ENCODE measurements at places on chromosomes 1 and 21.

- DNase-seq = no peak
Observed at GRCh38 chr1:46646844-46647243, 21.3 kb downstream of the ATPAF1 start.

DNA sequence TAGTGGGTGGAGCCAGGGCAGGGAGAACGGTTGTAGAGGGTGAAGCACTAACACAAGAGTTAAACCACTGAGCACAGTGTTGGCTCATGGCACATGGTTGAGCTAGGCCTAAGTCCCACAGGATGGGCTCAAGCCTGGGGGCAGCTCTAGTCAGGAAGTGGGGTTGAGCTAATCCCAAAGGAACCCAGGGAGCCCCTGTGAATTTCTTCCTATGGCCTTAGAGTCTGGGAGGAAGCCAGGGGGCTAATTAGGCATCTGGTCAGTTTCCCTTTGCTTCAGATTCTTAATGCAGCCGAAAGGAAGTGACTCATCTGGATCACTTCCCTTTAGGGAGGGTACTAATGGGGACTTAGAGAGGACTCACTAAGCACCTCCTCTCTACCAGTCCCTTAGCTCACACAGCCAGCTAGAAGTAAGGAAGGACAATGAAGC lies 10.1 kb downstream of the CFAP45 start:
- no peak for DNase-seq

GRCh38 chr1:156834322-156834721 lies 17.7 kb upstream of the SH2D2A start:
- DNase-seq = no peak

DNA sequence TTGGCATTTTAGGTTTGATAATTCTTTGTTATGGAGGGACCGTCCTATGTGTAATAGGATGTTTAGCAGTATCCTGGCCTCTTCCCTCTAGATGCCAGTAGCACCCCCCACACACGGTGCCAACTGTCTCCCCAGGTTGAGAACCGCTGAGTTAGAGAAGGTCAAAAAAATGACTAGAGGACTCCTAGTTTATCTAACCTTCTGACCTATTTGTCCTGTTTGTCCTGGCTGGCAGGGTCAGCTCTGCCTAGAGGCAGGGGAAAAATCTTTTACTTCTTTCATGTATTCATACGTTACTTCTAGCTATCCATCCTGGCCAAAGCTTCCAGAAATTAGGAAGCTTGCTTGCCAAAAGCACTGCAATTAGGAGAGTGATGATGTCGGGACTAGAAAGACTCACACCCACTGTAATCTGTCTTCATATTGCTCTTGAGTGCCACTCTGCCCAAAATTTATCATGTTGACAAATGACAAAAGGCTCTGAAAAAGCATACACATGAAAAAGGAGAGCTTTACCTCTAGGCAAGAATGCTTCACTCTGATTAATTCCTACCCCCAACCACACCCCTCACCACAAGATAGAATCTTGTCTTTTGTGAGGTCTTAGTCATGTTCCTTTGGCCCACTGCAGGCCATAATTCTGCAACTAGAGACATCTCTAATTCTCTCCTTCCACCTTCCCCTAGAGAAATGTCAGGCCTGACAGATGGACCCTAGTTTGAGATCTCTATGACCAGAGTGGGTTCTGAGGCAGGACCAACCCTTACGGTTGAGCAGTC lies 14.4 kb upstream of the AKR1A1 start:
- no peak for DNase-seq

- no peak for DNase-seq
Observed at GRCh38 chr1:112840631-112841624, 115.1 kb downstream of the SLC16A1 start.

- no peak for DNase-seq
Observed at GRCh38 chr1:153553830-153554541, 4.9 kb upstream of the S100A3 start.

GRCh38 chr1:147167365-147167764 lies 4.9 kb downstream of the PRKAB2 start:
- DNase-seq = no peak

DNA sequence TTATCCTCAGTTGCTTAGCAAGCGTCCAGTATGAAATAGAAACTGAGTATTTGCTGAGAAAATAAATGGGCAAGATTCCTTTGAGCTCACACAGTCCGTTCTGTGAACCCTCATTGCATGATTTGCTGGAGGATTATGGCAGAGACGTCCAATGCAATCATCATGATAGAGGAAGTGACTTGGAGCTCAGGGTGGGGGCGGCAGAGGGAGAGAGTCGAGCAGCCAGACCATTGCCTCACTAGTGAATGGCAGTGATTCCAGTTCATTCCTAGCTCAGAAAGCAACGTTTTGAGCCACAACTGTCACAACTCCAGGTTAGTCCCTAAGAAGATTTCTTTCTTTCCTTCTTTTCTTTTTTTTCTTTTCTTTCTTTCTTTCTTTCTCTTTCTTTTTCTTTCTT lies 27.5 kb upstream of the COL9A2 start:
- no peak for DNase-seq

GRCh38 chr1:95879498-95880050 lies 645.6 kb downstream of the RWDD3 start:
- no peak for DNase-seq

DNA sequence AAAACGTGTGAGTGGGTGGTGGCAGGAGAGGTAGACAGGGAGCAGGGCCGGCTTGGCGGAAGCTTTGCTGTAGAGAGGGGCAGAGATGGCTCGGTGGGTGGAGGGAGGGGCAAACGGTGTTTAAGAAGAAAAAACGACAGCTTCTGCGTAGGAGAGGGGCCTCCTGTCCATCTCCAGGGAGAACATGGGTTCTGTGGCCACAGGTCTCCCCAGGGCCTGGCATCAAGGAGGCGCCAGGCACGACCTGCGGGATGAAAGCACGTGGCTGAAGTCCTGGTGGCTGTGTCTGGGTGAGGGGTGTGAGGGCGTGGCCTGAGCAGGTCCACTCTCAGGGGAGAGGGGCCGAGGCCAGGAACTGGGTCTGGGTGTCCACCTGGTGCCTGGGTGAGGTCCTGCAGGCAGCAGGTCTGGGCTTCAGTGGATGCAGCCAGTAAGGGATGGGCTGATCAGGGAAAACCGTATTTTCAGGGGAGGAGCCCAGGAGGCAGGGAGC lies 940 bp upstream of the PRKCZ start:
- DNase-seq = no peak

GRCh38 chr1:95006681-95007080 lies 66.1 kb downstream of the ALG14 start:
- no peak for DNase-seq

GRCh38 chr1:167716000-167716271 lies 5.8 kb upstream of the MPZL1 start:
- no peak for DNase-seq

DNA sequence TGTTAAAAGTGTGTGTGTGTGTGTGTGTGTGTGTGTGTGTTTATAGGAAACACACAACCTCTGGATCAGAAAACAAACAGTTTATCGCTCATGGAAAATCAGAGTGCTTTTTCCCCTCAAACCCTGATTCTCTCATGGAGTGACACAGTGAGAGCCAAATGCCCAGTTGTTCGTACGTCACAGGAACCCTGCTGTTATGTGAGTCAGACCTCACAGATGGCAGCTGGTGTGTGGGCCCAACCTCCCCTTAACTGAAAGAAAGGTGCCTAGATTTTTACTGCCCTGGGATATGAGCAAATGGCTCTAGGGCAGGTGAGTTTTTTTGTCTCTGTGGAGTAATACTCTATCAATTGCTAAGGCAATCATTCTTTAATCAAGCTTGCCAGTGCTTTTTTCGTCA lies 1788.1 kb downstream of the BRINP3 start:
- no peak for DNase-seq

DNA sequence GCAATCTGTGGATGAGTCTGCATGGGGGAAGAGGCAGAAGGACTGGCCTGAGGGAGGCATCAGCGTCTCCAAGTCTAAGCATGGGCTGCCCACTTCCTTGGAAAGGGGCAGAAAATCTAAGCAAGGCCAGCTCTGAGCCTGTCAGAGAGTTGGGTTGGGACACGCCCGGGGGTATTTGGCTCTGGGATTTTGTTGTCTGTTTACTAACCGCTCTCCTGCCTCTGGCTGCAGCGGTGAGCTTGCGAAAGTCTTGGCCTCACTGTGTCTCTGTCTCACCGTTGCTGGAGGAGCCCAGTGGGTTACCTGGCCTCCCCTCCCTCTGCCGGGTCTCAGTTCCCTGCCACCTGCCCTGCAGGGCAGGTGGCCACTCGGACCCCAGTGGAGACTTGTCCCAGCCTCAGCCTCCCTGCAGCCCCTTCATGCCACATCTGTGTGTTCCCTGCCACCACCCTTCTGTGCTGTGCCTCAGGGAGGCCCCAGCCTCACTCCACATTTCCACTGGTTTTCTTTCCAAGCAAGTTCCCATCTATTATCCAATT lies 33.7 kb downstream of the EDN2 start:
- no peak for DNase-seq

GRCh38 chr1:40594187-40594531 lies 62.7 kb downstream of the ZNF684 start:
- DNase-seq = no peak

DNA sequence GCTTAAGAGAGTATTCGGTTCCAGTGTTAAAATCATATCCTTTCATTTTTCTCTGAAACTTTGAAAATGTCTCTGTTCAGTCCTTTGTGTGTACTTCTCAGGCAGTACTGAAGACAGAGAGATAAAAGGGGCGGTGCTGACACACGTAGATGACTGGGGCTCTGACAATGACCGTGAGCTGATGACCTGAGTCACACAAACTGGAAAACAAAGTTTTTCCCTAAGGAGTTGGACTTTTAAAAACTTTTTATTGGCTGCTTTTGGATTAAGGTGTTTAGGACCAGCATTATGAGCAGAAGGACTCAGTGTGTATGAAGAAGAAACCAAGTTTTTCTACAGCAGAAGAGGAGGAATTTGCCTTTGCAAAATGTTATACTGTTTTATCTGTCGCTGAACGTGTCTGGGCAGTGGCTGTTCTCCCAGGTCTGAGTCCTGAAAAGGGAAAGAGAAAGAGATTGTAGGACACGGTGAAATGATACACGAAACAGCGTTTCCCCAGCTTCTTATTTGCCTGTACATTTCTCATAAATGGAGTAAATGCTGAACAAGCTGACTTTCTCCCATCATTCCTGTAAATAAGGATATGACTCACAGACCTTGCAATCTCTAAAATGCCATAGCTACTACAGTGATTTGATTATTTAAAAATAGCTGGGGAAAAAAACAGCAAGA lies 51.5 kb downstream of the MAP3K7CL start:
- DNase-seq = no peak

- DNase-seq = peak; percentile 23
Observed at GRCh38 chr1:58841455-58841854, 57.6 kb upstream of the JUN start.

DNA sequence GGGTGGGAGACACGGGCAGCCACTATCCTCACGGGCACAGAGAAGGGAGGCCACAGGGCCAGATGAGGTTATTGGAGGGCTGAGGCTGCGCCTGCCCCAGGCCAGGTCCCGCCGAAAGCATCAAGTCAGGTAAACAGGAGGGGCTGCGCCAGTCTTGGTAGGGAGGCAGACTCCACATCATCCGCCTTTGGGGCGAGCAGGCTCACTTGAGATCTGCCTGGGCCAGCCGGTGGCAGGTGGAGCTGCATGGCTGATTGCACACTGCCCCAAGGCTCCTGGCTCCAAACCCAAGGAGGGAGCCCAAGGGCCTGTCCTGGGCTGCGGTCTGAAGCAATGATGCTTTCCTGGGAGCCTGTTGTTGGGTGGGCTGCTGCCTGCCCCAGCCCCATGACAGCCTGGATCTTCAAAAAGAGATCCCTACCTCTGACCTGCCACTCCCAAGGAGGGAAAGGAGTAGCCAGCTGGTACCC lies 4.6 kb downstream of the SMIM1 start:
- DNase-seq = peak; percentile 30

DNA sequence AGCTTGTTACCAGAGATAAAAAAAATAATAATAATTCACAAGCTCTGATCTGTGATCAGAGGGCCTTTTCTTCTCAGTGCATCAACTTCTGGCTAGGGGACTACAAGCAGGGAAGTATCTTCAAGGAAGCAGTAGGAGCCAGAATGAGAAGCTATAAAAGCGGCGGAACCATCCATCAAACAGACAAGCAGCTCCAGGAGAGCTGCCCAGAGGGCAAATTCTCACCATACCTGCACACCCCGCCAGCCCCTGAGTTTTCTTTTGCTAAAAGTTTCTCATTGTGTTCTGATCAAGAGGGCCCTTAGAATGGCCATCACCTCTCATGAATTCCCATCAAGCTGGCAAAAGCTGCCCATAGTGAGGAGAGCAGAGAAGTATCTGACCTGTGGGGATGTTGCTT lies 99.4 kb downstream of the SMYD2 start:
- DNase-seq = no peak

GRCh38 chr1:192462616-192463015 lies 113.0 kb upstream of the RGS1 start:
- DNase-seq = no peak

GRCh38 chr21:41682719-41683179 lies 84.1 kb downstream of the RIPK4 start:
- no peak for DNase-seq

DNA sequence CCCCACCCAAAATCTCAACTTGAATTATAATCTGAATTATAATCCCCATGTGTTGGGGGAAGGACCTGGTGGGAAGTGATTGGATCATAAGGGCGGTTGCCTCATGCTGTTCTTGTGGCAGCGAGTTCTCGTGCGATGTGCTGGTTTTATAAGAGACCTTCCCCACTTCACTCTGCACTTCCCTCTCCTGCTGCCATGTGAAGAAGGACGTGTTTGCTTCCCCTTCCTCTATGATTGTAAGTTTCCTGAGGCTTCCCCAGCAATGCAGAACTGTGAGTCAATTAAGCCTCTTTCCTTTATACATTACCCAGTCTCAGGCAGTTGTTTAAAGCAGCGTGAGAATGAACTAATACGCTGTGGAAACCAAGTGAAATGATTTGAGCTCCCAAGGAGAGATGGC lies 48.0 kb upstream of the SOD1 start:
- no peak for DNase-seq

GRCh38 chr1:173616859-173617258 lies 14.0 kb upstream of the SLC9C2 start:
- DNase-seq = no peak

- no peak for DNase-seq
Observed at GRCh38 chr1:25484096-25484495, 53.4 kb downstream of the MACO1 start.

GRCh38 chr1:110637475-110637874 lies 31.3 kb upstream of the KCNA2 start:
- no peak for DNase-seq

- peak; percentile 65 for DNase-seq
Observed at GRCh38 chr1:226608699-226609505, 60.3 kb downstream of the STUM start.
